ENCODE measurements at places on chromosomes 1 and 21. TPM values are rescaled to one million over a fixed set of nuclear protein-coding genes. Genes with fewer than 3 reads are reported as not detected.

S100A12 gene
- not detected for total RNA-seq

DNA sequence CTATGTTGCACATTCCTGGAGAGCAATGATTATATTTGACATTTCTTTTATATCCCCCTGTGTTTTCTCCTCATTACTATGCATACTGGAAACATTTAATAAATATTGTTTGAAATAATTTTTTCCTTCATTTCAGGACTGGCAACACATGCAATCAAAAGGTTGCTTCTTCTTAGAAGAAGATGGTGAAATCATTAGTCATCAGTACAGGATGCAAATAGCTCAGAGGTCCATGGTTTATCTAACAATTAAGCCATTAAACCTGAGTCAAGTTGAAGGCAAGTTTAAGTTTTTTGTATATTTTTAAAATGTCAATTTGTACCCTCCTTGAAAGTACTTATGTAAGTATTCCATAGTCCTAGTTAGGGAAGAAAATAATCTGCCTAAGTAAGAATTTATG lies 22.5 kb downstream of the EFCAB7 start:
- no peaks in the 10 kb centered on the region for H3K4me1 ChIP-seq
- H3K27me3 ChIP-seq = no peaks in the 10 kb centered on the region
- no peak overlapping the region for H3K27ac ChIP-seq
- no peaks in the 10 kb centered on the region for H3K36me3 ChIP-seq

- H3K27me3 ChIP-seq = no peaks in the 10 kb centered on the region
- H3K27ac ChIP-seq = peak overlapping the region; percentile 67
- peak overlapping the region; percentile 91 for H3K4me3 ChIP-seq
- no peak for DNase-seq
- H3K4me1 ChIP-seq = peaks cover 43% of the 10 kb centered on the region
- peaks cover 29% of the 10 kb centered on the region for H3K36me3 ChIP-seq
These were observed 4.2 kb downstream of the CD46 start for GRCh38 chr1:207755846-207756693.

FHL3 gene
- 26.2 TPM for total RNA-seq

USP33 gene
- 54.9 TPM for total RNA-seq

- no peaks in the 10 kb centered on the region for H3K36me3 ChIP-seq
- no peaks in the 10 kb centered on the region for H3K27me3 ChIP-seq
- peak; percentile 52 for DNase-seq
- peaks cover 13% of the 10 kb centered on the region for H3K4me1 ChIP-seq
These were observed at the start of gene AGO4 for GRCh38 chr1:35807614-35808449. AGO4 (plus strand) TSS chr1:35808016; CDS start chr1:35808417, 401 bp downstream.

TNFSF4 gene
- total RNA-seq = 0.23 TPM

- H3K27ac ChIP-seq = no peak overlapping the region
- DNase-seq = no peak
- no peaks in the 10 kb centered on the region for H3K27me3 ChIP-seq
- no peaks in the 10 kb centered on the region for H3K4me1 ChIP-seq
These were observed 28.1 kb downstream of the SFPQ start for GRCh38 chr1:35164893-35165292.

- H3K27me3 ChIP-seq = no peaks in the 10 kb centered on the region
- H3K27ac ChIP-seq = no peak overlapping the region
- H3K36me3 ChIP-seq = no peaks in the 10 kb centered on the region
- H3K4me3 ChIP-seq = no peak overlapping the region
- no peaks in the 10 kb centered on the region for H3K4me1 ChIP-seq
These were observed 46.0 kb upstream of the IL12RB2 start for GRCh38 chr1:67261680-67262079.

DNA sequence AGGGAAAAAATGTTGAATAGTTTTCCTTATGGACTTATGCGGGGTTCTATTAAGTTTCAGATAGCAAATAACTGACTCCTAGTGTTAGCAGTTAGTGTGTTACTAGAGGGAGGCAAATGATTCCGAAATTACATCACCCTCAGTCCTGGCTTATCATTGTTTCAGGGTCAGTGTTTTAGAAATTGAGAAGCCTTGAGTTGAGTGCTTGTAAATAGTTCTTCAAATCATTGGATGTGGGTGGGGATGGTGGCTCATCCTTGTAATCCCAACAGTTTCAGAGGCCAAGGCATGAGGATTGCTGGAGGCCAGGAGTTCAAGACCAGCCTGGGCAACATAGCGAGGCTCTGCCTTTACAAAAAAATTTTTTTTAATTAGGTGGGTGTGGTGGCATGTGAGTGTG lies 21.3 kb downstream of the SOAT1 start:
- no peak overlapping the region for H3K27ac ChIP-seq
- H3K27me3 ChIP-seq = no peaks in the 10 kb centered on the region
- DNase-seq = no peak
- peaks cover 5% of the 10 kb centered on the region for H3K36me3 ChIP-seq
- H3K4me3 ChIP-seq = no peak overlapping the region

DNA sequence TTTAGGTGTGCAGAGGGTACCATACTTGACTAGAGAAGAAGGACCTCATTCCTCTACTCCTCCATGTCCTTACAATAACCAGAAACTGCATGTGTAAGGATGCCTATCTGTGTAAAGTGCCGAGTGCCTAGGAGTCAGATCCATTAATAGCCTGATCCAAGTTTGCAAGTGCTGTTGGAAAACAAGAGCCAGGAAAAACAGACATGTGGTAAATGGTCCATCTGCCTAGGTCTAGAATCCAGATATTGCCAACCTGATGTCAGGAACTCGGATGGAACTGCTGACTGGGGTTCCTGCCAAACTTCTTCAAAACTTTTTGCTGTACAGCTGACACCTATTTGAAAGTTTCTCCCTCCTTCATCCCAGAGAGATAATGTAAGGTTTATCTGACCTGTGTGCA lies 239.4 kb upstream of the CAMK1G start:
- H3K4me3 ChIP-seq = no peak overlapping the region
- DNase-seq = no peak
- peaks cover 15% of the 10 kb centered on the region for H3K4me1 ChIP-seq
- no peak overlapping the region for H3K27ac ChIP-seq
- no peaks in the 10 kb centered on the region for H3K27me3 ChIP-seq

SLC1A7 gene
- not detected for total RNA-seq

DNA sequence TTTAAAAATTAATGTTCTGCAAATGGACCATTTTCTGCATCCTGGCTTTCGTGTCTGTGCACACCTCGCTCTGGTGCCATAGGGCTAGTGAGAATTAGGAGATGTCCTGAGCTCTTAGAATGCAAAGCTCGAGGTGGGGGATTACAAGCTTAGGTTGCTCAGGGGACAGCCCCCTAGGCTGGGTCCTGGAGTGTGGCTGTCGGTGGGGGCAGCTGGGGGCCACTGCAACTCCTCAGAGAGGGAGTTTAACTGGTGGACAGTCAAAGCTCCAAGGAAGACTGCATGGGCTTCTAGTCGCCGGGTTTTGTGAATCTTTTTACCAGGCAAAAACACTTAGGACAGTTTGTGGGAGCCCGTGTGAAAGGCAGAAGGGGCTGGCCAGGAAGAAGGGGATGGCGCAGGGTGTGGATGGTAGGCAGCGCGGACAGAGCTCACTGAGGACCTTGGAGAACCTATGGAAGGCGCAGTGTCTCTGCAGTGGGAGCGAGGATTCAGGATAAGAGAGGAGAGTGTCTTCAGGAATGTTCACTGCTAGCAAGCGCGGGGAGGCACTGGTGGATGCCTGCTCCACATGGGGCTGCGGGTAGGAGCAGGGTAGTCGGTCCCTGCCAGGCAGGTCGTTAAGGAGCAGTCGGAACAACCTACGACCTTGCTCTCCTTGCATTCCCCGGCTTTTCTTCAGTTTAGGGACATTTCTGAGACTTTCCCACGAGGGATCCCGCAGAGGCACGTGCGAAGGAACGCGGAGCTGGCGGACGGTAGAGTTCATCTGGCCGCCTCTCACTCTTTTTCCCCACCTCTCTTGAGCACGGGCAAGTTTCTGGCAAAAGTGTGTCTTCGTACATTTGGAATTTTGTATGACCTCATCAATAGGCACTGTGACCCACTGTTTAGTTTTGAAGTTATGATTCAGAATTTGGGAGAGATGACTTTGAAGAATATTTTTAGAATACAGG lies 12.9 kb upstream of the KCNE1 start:
- peak overlapping the region; percentile 92 for H3K27ac ChIP-seq
- H3K36me3 ChIP-seq = no peaks in the 10 kb centered on the region
- H3K4me3 ChIP-seq = peak overlapping the region; percentile 70
- H3K27me3 ChIP-seq = no peaks in the 10 kb centered on the region
- H3K4me1 ChIP-seq = peaks cover 23% of the 10 kb centered on the region

GRCh38 chr1:53682881-53683280 lies 56.1 kb downstream of the GLIS1 start:
- H3K36me3 ChIP-seq = no peaks in the 10 kb centered on the region
- no peak for DNase-seq
- H3K27ac ChIP-seq = no peak overlapping the region
- H3K4me3 ChIP-seq = no peak overlapping the region
- peaks cover 46% of the 10 kb centered on the region for H3K27me3 ChIP-seq
- H3K4me1 ChIP-seq = peaks cover 18% of the 10 kb centered on the region

Measured in PC-9 (cell line).